ENCODE measurements at places on chromosomes 4 and X. TPM values are rescaled to one million over a fixed set of nuclear protein-coding genes. Genes with fewer than 3 reads are reported as not detected.

PNCK gene
- 1.5 TPM for polyA plus RNA-seq

CLDN34 gene
- not detected for polyA plus RNA-seq

LRCH2 gene
- 0.24 TPM for polyA plus RNA-seq

SH2D1A gene
- 0.14 TPM for polyA plus RNA-seq

CSAG1 gene
- polyA plus RNA-seq, result not detected
